ENCODE measurements at places on chromosomes 7 and 10. TPM values are rescaled to one million over a fixed set of nuclear protein-coding genes. Genes with fewer than 3 reads are reported as not detected.

GRCh38 chr7:134724606-134725005, 54.8 kb upstream of the CALD1 start:
- DNase-seq: no peak

DNA sequence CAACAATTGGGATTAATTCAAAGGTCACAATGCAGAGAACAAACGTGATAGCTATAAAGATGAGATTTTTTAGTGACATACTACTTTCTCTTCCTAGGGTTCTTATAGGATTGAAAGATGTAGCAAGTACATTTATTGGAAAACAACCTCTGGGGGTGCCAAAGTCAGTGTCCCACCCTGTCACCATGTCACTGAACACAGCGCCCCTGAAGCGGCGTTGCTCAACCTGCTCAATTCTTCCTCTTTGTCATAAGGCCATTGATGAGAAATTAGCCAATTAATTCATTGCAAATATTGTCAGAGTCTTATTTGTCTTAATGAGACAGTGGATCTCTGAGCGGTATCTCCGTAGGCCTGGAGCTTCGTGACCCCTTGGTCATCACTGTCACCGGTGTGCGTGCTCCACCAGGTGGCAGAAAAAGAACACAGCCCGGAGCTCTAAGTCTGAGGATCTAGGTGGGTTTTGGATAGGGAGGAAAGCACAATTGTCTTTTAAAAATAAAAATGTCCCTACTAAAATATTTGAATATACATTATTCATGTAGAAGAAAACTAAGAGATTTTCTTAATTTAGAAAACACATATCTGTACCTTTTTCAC, 362.6 kb downstream of the PAXIP1 start:
- no peak for DNase-seq

GRCh38 chr7:37118004-37118403, 330.7 kb downstream of the ELMO1 start:
- no peak for DNase-seq

GRCh38 chr7:31767686-31768358, 80.8 kb downstream of the PPP1R17 start:
- DNase-seq: no peak

GRCh38 chr10:129320340-129320739, 146.7 kb upstream of the MGMT start:
- DNase-seq: no peak

- no peak for DNase-seq
Observed at GRCh38 chr7:88628363-88629085, 131.0 kb upstream of the ZNF804B start.

- no peak for DNase-seq
Observed at GRCh38 chr10:77604941-77605351, 32.7 kb downstream of the KCNMA1 start.

DNA sequence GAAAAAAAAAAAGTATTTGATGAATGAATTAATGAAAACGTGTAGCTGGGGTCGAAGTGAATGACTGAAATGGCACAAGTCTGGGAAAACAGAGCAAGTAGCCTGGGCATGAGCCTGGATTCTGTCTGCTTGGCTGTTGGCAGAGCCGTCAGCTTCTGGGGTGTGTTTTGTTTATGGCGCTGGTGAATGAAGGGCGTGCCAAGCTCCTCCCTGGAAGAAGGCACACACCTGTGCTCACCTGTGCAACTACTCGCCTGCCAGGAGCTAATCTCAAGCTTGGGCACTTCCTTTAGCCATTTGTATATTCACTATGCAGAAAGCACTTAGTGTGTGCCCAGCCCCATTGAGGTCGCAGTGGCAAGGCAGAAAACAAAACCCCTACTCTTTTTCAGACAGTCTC, 74.1 kb downstream of the GTF2IRD1 start:
- DNase-seq: peak; percentile 67

DNA sequence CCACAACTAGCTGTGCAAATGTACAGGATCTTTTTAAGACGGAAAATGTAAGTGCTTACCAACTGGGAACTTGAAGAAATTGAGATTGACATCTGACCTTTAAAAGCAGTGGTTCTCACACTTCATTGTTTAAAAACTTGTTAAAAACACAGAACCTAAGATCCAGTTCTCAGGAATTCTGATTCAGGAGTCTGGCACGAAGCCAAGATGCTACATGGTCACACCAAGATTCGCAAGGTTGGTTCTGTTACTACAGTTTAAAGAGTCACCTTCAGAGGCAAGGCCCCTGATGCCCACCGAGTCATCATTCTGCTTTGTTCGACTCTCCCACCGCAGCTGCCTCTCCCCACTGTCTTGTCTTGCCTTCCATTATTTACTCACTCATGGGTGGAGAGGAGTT, 113.3 kb downstream of the GLI3 start:
- no peak for DNase-seq

DNA sequence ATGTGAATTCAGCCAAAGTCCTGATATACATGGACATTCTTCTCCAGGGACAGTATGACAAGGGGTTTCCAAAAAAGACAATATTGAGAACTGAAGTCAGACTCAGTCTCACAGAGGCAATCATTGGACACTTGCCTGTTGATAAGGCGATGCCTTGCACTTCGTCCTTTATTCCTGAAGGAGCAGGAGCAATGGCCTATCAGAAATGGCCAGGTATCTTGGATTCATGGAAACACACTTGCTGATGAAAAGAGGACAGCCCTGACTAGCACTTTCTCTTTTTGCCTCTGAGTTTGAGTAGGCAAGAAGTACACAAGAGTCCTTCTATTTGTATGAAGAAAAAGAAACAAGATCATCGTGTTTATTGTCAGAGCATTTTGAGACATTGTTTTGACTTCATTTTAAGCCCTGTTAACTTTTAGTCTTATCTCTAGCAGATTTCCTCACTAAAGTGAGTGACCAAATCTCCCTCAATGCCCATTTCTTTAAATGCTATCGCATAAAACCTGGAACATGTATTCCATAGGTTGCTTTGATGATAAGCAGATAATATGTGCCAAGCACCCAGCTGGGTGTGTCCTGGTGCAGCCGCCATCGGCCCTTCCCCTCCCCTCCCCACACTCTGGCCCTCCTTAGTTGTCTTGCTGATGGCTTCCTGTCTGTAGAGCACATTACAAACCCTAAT, 26.6 kb downstream of the ST8SIA6 start:
- no peak for DNase-seq

- DNase-seq: no peak
Observed at GRCh38 chr7:31056775-31057346, 4.8 kb downstream of the ADCYAP1R1 start.

- no peak for DNase-seq
Observed at GRCh38 chr10:6719561-6719960, 139.5 kb upstream of the PRKCQ start.

DNA sequence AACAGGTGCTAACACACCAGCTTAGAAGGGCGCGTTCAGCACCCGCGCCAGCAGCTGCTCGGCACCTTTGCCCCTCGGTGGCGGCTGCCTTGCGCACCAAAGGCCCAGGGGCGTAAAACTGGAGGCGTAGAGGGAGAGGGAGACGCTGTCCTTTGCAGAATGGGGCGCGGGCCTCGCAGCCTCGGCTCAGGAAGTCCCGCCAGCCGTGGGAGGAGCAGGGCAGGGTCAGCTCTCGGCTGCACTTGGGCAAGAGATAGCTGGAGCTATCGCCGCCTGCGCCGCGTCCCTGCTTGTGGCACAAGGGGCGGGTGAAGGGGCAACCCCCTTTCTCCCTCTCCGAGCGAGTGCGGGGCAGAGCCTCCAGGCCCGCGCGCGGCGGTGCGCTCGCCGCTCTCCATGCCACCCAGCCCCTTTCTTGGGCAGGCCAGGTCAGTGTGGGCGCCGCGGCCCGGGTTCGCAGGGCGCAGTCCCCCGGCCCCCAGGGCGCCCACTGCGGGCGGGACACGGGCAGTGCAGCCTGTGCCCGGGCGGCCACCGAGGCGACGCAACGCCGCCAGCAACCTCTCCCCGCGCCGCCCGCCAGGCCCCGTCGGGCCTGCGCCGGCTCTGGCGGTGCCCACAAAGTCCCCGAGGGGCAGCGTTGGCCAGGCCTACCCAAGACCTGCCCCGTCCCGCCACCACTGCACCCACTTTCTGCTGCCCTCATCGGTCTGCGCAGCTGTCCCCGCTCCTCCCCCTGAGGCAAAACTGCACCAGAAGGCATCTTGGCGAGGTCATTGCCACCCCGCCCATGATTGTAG, 4.1 kb downstream of the NEUROD6 start:
- no peak for DNase-seq

DNA sequence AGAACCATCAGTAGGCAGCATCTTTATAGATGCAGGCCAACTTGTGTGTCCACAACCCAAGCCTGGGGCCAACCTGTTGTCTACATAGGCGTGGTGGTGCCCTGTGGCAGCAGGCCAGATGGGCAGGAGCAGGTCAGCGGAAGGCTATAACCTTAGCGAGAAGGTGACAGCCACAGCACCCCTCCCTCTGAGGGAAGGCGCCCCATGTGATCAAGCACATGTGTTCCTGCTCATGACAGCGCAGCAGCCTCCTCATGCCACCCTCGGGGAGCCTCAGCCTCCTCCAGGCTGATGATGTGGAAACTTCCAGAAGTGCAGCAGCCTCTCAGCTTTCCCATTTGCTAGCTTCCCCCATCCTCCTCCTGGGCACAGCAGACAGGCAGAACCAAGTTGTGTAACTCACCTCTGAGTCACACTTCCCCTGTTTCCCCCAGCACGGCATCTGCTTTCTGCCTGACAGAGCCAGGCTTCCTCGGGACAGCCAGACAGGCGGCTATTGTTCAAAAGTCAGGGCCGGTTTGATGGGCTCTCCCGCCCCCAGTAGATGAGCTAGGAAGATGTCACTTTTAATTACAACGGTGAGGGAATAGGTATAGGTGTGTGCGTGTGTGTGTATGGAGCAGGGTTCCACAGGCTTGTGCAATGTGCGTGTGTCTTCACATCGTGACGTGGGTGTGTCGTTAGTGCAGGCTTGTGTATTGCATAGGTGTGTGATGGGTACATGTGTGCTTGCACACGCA, 312.0 kb upstream of the ZMIZ1 start:
- peak; percentile 72 for DNase-seq

DNA sequence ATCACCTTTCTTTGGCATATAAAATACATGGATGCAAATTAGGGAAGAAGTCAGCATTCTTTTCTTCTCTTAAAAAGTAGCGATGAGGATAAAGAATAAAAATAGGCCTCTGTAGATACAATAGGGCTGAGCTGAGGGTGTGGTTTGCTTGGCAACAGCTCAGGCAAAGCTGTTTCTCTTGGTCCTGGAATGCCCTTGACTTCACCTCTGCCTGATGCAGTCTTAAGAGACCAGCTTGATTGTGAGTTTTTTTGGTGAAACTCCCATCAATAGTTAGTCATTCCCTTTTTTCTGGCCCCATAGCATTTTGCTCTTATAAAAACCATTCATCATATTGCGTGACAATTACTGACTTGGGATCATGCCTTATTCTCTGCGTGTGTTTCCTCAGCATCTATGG, 42.1 kb upstream of the MKLN1 start:
- DNase-seq: no peak

GRCh38 chr7:12889391-12889790, 202.0 kb downstream of the ARL4A start:
- no peak for DNase-seq

DNA sequence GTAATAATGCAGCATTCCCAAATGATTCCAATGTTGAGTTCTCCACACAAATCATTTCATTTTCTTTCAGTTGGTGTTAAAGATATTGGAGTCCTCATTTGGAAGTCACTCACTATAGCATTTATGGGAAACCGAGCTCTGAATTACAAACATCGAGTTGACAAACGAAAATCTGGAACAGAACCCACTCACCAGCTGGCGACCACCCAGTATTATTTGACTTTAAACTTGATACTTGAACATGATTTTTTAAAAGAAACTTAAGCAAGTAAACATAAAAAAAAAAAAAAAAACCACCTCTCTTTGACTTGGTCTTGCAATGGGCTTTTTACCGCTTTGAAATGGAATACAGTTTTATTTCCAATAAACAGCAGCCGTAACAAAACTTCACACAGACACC, 576.6 kb upstream of the C7orf33 start:
- DNase-seq: no peak

SMC3 gene
- 28.5 TPM for total RNA-seq

KLHL7 gene
- total RNA-seq: 29.9 TPM

ZNF467 gene
- 31.1 TPM for total RNA-seq

GBX1 gene
- total RNA-seq: not detected

MGMT gene
- total RNA-seq: 19.4 TPM

TRPV6 gene
- 47.3 TPM for total RNA-seq

ELFN1 gene
- total RNA-seq: 1.4 TPM

LRRC72 gene
- total RNA-seq: not detected

IGF2BP3 gene
- 0.66 TPM for total RNA-seq

SLC29A4 gene
- total RNA-seq: 6.0 TPM

TFPI2 gene
- total RNA-seq: 4.0 TPM

TMEM176A gene
- total RNA-seq: 246 TPM

EPDR1 gene
- 23.2 TPM for total RNA-seq
